HepG2 (cell line): ENCODE measurements at places on chromosomes 2 and 18.

- DNase-seq = no peak
Measured at GRCh38 chr2:72822794-72823193, 3.0 kb downstream of the EXOC6B start.

- DNase-seq = no peak
Measured at GRCh38 chr2:138155304-138155703, 191.0 kb downstream of the HNMT start.

GRCh38 chr2:216915557-216916150, 55.8 kb upstream of the TNP1 start:
- no peak for DNase-seq

DNA sequence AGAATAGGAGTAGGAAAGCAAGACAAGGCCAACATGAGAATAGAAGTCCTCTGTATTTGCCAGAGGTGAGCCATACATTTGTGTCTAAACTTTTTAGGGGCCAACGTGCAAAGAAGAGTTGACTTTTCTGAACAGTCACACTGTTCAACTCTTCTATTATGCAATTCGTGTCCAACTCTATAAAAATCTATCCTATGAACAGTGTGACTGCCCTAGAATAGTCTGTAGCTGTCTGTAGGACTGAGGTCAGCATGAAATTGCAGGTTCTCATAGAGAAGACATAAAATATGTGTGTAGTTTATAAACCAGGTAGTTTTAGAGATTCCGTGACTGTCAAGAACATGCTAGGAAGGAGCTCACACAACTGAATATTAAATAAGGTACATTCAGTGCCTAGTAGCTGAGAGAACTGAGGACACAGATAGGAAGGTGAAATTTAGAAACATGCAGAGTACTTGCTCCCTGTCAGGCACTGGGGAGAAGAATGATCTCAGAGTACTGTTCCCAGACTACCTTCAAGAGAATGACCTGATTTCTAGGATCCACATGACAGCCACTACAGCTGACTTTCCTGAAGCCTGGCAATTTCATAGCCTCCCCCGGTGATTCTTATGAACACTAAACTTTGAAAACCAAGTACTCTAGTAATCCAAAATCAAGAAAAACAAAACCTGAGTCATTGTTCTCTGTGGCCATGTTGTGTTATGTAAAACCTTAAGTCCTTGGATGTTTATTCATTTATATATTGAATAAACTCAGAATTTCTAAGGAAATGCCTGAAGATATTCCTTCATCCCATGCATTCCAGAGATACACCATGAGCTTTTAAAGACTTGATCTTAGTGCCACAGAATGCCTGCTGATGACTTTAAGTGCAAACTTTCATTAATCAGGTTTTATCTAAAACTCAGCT, 201.5 kb upstream of the BOD1L2 start:
- no peak for DNase-seq
